ENCODE measurements at places on chromosomes 16 and 17.

DNA sequence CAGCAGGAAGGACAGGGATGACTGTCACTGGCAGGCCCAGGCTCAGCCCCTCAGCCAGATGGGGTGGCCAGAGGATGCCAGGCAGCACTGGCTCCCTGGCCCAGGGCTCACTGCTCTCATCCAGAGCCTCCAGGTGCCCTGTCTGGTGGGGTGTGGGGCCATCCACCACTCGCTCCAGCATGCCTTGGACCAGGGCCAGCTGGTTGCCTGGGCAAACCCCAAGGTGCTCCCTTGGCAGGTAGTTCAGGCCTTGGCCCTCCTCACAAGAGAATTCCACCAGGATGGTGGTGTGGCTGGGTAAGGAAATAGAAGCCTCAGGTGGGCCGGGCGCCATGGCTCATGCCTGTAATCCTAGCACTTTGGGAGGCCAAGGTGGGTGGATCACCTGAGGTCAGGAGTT lies 29.4 kb downstream of the LGALS9 start:
- DNase-seq, result no peak

- DNase-seq, result peak; percentile 58
These were observed 18.6 kb downstream of the RAD51C start for GRCh38 chr17:58710948-58711552.

DNA sequence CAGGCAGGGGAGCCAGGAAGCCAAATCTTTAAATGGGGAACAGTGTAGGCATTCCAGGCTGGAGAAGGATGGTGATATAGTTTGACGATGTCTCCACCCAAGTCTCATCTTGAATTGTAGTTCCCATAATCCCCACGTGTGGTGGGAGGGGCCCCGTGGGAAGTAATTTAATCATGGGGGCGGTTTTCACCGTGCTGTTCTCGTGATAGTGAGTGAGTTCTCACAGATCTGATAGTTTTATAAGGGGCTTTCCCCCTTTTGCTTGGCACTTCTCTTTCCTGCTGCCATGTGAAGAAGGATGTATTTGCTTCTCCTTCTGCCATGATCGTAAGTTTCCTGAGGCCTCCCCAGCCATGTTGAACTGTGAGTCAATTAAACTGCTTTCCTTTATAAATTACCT lies 28.8 kb downstream of the GINS3 start:
- DNase-seq, result no peak

GRCh38 chr17:50470426-50470825 lies 1.7 kb upstream of the CHAD start:
- DNase-seq, result no peak

DNA sequence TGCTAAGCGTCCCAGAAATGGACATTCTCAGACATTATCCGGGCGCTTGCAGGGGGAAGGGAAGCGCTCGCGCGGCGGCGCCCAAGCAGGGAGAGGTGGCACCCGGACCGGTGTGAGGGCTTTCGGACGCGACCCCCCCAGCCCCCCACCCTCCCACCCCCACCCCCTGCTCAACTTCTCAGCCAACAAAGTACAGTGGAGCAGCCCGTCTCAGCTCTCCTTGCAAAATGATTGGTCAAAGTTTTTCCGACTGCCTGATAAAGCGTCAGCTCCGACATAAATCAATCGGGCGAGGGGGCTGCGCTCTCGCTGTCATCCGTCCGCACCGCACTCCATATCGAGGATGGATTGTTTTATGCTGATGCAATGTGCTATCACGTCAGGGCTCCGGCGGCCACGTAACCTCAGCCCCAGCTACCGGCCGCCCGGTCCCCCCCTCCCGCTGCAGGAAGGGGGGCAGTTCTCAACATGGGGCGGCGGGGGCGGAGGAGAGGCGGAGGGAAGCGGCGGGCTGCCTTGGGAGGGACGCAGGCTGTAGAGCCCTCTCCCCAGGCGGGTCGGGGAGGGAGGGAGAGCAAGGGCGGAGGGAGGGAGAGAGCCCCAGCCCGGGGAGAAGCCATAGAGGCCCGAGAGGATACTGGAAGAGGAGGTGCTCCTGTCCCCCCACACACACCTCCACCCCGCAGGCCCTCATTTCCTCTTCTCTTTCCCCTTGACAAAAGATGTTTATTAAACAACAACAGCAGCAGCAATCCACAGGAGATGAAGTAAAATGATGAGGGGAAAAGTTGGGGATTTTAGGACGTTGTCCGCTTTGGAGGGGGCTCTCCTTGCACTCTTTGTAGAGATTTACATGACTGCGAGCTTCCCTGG lies at the start of gene HOXB9:
TSS of gene HOXB9 (minus strand) at position 114 of the 873 bp plus-strand sequence. CDS start at position 25, 89 bp downstream.
- peak; percentile 81 for DNase-seq

DNA sequence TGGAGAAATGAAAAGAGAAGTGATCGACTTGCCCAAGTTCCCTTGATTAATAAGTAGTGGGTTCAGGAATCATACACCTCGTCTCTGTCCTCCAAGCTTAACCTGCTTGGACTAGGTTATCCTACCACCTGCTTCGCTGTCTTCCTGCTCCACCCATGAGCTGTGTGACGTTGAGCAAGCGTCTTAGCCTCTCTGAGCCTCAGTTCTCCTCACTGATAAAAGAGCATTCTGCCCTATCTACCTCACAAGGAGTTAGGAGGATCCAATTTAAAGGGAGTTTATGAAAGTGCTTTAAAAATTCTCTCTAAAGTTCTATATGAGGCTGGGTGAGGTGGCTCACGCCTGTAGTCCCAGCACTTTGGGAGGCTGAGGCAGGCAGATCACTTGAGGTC lies 9.5 kb upstream of the BHLHA9 start:
- DNase-seq, result no peak

- DNase-seq, result peak; percentile 96
These were observed 203.4 kb upstream of the FOXF1 start for GRCh38 chr16:86306811-86307513.

DNA sequence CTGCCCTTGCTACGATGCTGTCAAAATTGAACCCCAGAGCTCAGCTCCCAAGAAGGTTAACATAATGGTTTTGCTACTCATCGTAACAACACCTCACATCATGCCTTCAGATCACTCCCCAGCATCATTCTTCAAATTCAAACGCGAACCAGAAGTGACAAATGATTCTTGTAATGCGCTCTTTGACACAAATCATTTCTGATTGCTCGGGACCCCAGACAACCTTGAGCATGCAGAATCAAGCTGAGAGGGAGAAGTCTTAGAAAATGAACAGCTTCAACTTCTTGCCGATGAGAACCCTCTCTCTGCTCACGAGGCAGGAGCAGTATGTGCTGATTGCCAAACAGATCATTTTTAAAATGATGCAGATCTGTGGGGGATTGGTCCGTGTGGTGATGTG lies 241.0 kb upstream of the ASIC2 start:
- no peak for DNase-seq

- DNase-seq, result no peak
These were observed 342.0 kb downstream of the SOX9 start for GRCh38 chr17:72462814-72463213.

DNA sequence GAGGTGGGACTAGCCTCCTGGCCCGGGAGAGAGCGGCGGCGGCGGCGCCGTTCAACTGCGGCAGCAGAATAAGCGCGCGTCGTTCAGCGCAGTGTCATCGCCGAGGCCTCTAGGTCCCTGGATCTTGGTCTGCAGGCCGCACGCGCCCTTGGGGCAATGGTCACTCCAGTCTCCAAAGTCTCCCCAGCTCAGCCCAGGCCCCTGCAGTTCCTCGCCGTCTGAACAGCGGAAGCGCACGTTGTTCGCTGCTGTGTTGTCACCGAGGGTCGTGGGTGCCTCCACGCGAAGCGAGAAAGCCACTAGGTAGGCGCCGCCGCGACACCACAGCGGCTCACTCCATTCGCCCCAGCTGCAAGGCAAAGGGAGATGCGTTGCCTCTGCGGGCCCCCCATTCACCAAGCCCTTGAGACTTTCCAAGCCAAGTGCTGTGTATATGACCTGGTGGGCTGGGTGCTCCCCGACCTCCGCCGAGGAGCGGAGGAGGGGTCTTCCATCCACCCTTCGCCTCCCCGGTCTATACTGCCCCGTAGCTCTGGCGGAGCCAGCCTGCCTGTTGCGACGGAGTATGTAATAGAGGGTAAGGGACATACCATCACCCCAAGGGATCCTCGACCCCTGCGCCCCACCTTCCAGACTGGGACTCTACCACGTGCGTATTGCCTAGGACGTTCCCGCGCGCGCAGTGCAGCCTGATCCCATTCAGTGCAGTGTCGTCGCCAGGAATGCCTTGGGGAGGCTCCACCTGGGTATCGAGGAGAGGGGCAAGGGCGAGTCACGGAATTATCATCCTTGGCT lies 656 bp downstream of the VMO1 start:
- DNase-seq, result no peak

GRCh38 chr16:89319886-89320781 lies 102.6 kb downstream of the ZNF778 start:
- DNase-seq, result peak; percentile 66

DNA sequence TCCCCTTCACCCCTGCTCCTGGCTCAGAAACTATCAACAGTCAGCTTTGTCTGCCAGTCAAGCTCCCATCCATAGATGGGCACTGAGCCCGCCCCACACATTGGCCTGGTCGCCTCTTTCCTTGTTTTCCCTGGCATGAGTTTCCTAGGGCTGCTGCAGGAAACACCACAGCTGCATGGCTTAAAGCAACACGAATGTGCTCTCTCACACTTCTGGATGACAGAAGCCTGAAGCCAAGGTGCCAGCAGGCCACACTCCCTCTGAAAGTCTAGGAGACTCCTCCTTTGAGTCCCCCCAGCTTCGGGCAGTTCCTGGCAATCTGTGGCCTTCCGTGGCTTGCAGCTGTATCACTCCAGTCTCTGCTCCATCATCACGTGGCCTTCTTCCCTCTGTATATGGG lies 69.9 kb downstream of the TBC1D16 start:
- no peak for DNase-seq

DNA sequence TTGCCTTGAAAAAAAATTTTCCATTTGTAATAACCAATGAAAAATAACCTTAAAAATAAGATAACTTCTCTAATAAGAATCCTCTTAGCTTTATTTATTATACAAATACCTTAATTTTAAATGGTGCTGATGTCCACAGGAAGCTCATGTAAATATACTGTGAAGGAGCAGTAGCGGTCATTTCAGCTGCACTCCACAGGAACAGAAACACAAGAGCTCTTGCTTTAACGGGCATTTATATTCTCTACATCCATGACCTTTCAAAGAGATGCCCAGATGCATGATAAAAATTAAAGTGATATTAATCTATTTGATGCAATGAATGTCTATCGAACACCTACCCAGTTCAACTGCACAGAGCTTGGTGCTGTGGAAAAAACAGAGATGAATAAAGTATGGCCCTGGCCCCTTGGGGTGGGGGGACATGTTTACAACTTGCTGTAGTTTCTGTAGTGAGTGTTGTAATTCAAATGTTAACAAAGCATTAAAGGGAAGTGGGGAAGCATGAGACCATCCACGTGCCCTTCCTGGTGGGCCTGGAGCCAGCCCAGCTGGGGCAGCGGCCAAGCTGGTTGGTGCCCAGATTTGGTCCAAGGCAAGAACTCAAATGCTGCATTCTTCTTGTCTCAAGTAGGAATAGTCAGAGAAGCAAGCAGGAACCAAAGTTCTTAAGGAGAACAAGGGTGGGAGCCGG lies 47.9 kb downstream of the IQCK start:
- DNase-seq, result no peak

GRCh38 chr17:76683011-76683755 lies 27.6 kb downstream of the MXRA7 start:
- DNase-seq, result no peak

- DNase-seq, result no peak
These were observed 15.8 kb downstream of the CDH16 start for GRCh38 chr16:66902648-66903543.

DNA sequence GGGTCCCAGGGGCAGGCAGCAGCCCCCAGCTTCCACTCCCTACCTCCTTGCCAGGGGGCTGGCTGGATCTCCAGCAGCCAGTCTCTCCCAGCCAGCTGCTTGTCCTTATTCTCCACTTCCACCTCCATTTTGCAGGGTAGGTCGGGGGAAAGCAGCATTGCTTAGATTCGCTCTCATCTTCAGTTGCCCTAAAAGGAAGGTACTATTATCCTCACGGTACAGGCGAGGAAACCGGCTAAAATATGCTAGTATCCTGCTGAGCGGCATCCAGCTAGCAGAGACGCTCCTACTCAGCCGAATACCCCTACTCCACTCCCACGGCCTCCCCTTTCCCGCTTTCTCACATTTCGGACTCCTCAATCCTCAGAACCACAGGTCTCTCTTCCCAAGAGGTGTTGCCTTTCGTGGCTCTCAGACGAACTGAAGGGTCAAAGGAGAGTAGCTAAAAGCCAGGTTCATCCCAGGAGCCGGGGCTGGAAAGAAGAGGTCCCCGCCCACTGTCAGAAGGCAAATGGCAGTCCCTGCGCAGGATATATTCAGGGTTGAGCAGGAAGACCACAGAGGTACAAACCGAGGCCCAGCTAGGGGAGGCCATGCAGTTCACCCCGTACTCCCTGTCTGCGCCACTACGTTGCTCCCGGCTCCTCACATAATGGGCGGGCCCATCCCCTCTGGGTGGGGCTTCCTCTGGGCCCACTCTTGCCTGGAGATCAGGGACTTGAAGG lies 1.7 kb upstream of the RAB11FIP4 start:
- no peak for DNase-seq

DNA sequence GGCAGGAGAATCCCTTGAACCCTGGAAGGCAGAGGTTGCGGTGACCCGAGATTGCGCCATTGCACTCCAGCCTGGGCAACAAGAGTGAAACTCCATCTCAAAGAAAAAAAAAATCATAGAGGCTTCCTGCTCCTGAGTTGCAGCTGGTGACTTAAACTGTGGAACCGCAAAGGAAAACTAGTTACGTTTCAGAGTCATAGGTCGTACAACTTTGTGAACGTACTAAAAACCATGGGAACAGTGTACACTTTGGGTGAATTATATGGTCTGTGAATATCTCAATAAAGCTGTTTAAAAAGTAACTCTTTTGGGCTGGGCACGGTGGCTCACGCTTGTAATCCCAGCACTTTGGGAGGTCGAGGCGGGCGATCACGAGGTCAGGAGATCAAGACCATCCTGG lies 23.6 kb downstream of the SLC5A10 start:
- no peak for DNase-seq

DNA sequence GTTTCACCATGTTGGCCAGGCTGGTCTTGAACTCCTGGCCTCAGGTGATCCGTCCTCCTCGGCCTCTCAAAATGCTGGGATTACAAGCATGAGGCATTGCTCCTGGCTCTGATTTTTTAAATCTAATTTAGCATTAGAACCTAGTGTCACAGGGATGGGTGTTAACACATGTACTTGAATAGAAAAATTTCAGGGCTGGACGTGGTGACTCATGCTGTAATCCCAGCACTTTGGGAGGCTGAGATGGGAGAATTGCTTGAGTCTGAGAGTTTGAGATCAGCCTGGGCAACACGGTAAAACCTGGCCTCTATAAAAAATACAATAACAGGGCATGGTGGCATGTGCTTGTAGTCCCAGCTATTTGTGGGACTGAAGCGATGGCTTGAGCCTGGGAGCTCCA lies 6.0 kb upstream of the RNF135 start:
- DNase-seq, result peak; percentile 34

GRCh38 chr17:10613775-10614513 lies 43.2 kb downstream of the MYH3 start:
- peak; percentile 79 for DNase-seq

GRCh38 chr17:29885031-29885640 lies 44.9 kb downstream of the SSH2 start:
- no peak for DNase-seq

DNA sequence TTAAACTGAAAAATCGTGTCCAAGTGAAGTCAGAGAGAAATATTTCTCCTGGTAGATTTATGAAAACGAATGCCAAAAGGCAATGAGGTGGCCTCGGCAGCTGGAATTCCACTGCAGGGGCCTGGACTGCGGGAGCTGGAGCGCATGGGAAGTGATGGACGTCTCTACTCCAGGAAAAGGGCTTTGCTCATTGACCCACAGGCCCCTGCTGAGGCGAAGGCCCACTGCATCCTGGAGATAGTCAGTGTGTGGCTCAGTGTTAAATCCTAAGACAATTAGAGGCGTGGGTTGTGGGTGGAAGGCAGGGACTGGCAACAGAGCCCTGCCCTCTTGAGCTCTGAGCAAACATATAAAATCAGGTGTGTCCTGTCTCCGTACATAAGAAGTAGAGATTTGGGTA lies 191.4 kb downstream of the SLC39A11 start:
- no peak for DNase-seq

Data from AG10803 (cell line).